ENCODE measurements at places on chromosomes 7 and 10.

GRCh38 chr10:116798859-116799258, 50.4 kb upstream of the ENO4 start:
- DNase-seq, result no peak

DNA sequence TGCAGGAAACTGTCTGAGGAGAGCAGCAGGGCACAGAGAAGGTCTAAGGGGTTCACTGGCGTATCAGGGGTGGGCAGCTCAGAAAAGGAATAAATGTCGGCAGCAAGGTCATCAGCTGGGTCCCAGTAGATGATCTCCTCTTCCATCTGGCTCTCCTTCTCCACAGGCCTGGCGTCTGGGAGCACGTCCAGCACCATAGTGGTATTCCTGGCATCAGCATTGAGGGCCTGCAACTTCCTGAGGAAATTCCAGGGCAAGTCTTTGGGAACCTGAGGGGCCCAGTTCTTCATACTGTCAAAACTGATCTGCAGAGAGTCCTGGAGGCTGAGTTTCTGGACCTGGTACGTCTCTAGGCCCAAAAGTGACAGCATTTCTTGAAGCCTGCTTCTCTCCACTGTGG, 9.6 kb upstream of the MRPS24 start:
- no peak for DNase-seq

- no peak for DNase-seq
Measured at GRCh38 chr7:88089561-88089960, 130.3 kb downstream of the SRI start.

DNA sequence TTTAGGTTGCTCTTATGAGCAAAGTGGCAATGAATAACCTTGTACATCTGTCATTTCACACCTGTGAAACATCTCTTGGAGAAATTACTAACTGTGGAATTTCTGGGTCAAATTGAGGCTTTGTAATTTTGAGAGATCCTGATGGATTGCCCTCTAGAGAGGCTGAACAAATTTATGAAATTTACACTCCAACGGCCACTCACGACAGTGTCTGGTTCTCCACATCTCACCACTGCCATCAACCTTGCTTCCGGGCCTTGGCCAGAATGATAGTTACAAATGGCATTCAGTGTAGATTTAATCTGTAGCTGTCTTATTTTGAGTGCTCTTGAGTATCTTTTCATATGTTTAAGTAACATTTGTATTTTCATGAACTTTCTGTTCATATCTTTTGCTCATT, 117.4 kb downstream of the TMEM178B start:
- DNase-seq, result no peak

DNA sequence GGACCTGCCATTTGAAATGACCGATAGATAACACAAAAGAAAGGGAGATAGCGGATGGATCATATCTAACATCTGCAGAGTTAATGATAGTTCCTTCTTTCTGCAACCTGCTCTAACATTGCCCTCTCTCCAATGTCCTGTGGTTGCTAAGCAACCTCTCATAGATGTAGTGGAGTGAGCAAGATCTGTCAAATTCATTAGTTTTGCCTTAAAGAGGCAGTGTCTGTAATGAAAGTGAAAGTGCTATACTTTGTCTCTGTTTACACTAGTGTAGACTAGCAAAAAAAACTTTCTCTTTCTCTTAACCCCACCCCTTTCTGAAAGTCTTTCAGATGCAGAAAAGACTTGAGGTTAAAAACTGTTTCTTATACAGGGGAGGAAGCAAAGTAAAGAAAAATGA, 1196.9 kb downstream of the SORCS3 start:
- no peak for DNase-seq

Data from midbrain (tissue), 1 donor.